ENCODE measurements at places on chromosomes 5 and 9.

DNA sequence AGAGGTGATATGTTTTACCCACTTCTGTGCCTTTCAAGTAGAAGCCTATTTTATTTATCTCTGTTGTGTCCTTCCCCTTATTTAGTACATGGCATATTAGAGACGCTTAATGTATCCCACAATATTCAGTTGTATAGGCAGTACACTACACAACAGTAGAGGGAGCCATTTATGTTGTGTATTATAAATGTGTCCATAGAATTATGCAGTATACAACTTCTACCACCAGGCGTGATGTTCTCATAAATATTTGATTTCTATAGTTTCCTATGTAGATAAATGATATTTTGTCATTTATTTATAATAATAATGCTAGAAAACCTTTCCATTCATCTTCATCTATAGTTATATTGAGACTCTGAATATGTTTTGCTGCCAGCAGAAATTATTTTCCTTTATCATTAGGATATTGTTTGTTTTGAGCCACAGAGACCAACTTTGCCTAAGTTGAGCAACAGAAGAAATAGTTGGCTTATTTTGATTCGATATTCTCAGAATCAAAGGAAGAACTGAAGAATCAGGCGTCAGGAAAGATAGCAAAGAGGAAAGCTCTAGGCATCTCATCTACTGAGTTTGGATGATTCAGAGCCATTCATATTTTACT, 81.7 kb downstream of the ADAMTS19 start:
- ATAC-seq: peak; percentile 46

GRCh38 chr5:71932131-71932654, 175.1 kb upstream of the MAP1B start:
- peak; percentile 11 for ATAC-seq

GRCh38 chr5:140868721-140869554, at the start of gene PCDHA11:
Gene PCDHA11 (plus strand): TSS chr5:140868957. CDS start chr5:140869104, 147 bp downstream.
- no peak for ATAC-seq

DNA sequence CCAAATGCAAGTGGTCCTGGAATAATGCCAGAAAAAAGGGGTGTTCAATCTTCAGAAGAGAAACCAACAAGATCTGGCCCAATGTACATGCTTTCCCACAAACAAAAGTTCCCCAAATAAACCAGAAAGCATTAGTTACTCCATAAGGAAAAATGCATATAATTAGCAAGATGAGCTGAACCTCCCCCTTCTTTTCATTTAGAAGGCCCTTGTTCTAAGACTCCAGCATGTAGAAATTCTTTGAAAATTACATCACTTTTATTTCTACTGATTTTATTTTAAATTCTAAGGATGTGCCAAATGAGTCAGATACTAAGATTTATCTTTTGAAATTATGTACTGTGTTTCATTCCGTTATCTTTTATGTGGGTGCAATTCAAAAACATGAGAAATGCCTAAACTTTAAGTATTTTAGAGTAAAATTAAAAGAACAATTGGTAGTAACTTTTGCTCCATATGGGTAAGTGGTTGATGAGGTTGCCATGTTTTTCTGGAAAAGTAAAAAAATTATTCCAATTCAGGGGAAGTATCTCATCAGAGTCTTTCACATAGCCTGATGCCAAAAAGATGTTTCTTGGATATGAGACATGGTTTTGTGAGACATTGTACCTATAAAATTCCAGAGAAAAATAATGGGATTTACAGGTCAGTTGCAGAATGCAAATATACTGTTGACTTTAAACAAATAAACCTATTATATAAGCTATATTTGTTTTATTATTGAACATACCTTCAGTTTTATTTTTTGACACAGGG, 106.5 kb upstream of the CCDC112 start:
- no peak for ATAC-seq

DNA sequence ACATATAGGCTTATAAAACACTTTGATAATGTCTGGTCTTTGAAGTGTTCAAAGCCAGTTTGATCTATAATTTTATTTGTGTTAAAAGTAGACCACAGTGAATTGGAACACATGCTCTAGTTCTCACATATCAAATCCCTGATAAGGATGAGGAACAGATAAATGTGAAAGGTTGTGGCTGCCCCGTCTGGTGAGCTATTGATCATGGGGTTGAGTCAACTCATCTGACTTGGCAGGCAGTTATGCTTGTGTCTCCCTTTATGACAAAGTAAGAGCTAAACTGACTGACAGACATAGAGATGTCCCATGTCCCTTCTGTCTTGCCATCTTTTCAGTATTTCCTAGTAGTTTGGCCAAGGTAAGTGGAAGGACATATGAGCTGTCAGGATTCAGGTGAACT, 2.9 kb upstream of the ERMP1 start:
- ATAC-seq: no peak

DNA sequence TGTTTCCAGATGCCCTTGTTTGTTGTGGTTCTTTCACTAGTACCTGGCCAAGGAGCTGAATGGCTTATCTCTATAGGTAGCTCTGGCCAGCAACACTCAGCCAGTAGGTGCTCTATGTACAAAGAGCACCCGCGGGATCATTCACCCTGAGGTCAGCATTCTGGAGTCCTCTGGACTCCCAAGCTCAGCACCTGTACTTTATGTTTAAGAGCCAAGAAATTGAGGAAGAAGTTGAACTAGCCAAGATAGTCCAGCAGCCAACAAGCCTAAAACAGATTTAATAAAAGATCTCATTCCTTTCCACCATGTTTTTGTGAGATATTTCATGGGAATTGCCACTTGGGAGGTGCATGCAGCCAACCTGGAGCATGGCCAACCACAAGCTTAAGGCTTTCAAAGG, 242.6 kb upstream of the PAPPA start:
- no peak for ATAC-seq

- no peak for ATAC-seq
Observed at GRCh38 chr5:36407396-36407795, 105.7 kb upstream of the RANBP3L start.

DNA sequence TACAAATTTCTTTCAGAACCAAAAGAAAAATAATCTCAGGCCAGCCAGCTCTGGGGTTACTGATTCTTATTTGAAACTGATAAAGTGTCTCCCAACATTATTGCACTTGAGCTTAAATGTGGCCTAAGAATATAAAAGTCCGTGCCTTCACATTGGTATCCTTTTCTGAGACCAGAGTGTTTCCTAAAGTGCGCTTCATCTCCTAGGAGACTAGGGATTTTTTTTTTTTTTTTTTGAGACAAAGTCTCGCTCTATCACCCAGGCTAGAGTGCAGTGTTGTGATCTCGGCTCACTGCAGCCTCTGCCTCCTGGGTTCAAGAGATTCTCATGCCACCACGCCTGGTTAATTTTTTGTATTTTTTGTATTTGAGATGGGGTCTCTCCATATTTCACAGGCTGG, 23.6 kb upstream of the KCNIP1 start:
- ATAC-seq: no peak

DNA sequence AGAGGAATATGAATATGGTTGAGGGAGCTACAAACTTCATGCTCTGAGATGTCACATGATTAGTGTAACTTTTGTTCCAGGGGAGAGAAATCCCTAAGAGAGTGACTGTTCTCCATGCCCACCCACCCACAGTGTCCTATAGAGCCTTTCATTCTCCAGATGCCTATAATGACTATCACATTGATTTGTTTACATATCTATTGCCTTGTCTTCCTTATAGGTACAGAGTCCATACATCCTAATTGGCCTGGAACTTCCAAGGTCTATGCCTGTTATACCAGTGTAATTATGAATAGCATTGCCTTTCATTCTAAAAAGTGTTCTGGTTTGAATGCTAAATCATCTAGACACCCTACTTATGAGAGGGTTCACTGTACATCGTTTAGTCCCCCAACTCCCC, 475.4 kb downstream of the RAB3C start:
- no peak for ATAC-seq

- ATAC-seq: no peak
Observed at GRCh38 chr9:77194423-77194822, 17.1 kb downstream of the VPS13A start.

- ATAC-seq: no peak
Observed at GRCh38 chr9:121273064-121273775, 5.3 kb downstream of the GSN start.

GRCh38 chr9:127154390-127155191, 32.2 kb upstream of the ANGPTL2 start:
- peak; percentile 29 for ATAC-seq

DNA sequence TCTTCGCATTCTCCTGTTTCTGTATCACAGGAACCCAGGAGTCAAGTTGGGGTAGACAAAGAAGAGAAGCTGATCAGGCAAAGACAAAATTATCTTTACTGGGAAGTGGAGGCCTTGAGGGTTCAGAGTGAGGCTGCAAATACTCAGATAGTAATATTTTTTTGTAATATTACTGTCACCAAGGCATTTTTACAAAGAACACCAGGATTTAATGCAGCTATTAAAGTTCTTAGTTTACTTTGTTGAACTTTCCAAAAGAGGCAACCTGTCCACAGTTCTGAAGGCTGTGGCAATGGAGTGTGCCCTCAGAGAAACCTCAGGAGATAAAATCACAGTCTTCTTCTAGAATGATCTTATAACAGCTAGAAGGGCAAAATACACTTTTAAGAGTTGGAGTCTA, 74.9 kb downstream of the PGM5 start:
- ATAC-seq: no peak

- ATAC-seq: no peak
Observed at GRCh38 chr5:82347201-82347865, 69.2 kb upstream of the RPS23 start.

- no peak for ATAC-seq
Observed at GRCh38 chr9:8745347-8745746, 945.8 kb upstream of the DMAC1 start.

- ATAC-seq: no peak
Observed at GRCh38 chr9:15295761-15296405, 11.1 kb downstream of the TTC39B start.

- no peak for ATAC-seq
Observed at GRCh38 chr9:133472277-133472645, 6.6 kb downstream of the SLC2A6 start.

- no peak for ATAC-seq
Observed at GRCh38 chr5:56850423-56850822, 35.1 kb downstream of the MAP3K1 start.

GRCh38 chr5:135135530-135136226, 101.7 kb upstream of the PITX1 start:
- ATAC-seq: peak; percentile 75

DNA sequence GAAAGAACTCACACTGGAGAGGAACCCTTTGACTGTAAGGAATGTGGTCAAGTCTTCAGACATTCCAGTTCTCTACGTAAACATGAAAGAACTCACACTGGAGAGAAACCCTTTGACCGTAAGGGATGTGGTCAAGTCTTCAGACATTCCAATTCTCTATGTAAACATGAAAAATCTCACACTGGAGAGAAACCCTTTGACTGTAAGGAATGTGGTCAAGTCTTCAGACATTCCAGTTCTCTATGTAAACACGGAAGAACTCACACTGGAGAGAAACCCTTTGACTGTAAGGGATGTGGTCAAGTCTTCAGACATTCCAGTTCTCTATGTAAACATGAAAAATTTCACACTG, 32.6 kb downstream of the MAPK9 start:
- ATAC-seq: no peak

DNA sequence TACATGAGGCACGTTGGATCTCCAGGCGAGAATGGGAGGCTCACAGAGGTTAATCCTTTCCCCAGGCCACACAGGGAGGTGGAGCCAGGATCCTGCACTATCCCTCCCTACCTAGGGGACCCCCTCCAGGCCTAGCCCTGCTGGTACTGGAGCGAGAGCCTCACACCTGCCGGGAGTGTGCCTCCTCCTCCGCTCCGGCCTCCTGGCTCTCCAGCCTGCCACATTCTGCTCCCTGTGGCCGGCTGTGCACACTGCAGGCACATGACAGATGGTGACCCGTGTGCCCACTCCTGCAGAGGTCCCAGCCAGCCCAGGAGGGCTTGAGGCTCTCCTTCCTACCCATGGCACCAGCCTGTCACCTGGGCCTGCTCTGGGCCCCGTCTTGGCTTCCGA, 93.4 kb downstream of the RXRA start:
- ATAC-seq: no peak

DNA sequence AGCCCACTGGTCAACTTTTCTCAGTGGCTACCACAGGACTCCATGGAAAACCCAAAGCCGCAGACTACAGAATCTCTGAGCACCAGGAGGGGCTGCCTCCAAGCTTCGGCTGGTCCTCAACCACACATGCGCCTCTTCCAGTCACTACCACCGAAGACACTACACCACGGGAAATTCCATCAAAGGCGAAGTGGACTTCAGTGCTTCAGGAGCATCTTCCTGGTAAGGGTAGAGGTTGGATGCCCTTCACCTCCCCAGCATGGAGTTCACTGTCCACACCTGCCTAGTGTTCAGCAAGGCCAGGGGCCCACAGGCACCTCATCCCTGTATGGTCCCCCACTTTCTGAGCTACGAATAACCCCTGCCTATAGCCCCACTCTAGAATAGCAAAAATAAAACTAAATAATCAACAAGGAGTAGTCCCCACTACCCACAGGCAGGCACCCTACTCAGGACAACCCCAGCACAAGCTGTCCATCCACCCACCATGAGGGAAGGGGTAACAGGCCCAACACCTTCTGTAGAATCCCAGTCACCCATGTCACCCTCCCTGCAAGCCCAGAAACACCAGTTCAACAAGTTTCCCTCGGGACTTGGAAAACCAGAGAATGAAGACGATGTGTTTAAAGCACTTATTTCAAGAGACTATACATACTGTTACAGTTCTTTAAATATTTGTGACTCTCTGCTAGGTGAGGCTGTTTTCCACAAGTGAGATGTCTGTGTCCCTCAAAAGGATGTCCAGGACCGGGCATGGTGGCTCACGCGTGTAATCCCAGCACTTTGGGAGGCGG, 2.6 kb downstream of the VDAC1 start:
- ATAC-seq: peak; percentile 10

GRCh38 chr5:90480699-90481098, 6.0 kb downstream of the POLR3G start:
- ATAC-seq: no peak

DNA sequence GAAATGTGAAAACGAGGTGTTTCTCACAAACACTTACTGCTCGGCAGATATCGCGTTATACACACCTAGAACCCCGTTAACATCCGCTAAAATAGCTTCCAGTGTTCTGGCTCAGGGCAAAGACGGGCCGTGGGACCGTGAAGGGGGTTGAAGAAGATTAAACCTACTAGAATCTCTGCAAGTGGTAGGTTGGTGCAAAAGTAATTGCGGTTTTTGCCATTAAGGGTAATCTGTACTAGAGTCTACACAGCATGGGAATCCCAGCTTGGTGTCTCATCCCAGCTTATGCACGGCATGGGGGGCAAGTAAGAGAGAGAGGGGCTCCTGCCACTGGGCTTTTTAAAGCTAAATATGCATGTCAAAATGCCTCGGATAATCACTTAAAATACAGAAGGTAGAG, 43.9 kb downstream of the HRH2 start:
- no peak for ATAC-seq

- ATAC-seq: peak; percentile 58
Observed at GRCh38 chr9:69549310-69550202, 122.6 kb downstream of the APBA1 start.
